ENCODE measurements at places on chromosomes 5 and 9.

DNA sequence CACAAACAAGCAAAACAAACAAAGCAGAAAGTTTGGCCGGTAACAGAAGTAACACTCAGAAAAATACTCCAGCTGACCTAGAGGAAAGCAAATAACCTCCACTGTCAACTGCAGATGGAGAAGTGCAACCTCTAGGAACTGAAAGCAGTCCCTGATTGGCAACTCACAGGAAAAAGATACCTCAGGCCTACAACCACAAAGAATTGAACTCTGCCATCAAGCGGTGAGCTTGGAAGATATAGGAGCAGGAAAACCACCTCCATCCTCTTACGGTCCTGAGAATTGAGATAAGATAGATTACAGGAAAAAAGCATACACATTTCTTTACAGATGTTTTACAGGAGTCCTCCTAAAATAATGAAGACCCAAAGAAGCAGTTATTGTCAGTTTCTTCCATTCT is 184.5 kb downstream of the PDZD2 start:
- DNase-seq: no peak

DNA sequence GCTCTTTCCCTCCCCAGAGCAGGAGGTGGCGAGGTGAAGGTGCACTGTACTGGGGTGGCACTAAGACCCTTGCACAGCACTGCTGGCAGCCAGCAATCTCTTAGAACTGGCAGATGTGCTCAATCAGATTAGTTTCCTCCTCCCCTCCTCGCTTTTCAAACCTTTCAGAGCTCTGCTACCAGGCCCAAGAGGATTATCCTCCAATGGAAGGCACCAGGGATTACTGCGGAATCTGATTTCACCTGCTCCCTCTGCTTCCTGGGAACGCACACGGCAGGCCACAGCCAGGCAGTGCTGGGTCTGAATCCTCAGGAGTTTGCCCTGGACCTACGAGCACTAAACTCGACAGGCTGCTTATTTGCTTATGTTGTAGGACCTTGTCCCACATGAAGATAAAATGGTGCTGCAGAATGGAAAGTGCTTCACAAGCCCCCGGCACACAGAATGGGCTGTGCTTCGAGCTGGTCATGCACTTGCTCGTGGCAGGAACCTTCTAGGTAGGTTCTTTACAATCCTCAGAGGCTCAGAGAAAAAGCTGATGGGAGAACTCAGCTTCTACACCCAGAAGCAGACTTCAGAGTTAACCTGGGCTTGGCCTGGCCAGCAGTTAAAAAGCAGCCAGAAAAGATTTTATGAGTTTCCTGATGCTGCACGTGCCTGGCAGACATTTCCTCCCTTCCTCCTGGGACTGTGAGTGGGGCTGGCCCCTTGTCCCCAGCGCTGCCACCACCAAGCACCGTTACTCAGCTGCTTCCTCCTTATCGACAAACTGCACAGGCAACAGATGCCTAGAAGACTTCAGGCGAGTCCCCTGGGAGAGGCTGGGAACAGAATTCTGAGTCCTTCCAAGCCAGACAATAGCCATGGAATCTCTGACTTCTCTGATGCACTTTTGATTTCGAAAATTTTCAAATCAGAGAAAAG is 33.1 kb downstream of the FABP6 start:
- no peak for DNase-seq

- no peak for DNase-seq
These were observed 402.3 kb upstream of the ZNF608 start for GRCh38 chr5:125148706-125149105.

- no peak for DNase-seq
These were observed 98.7 kb upstream of the SARDH start for GRCh38 chr9:133836818-133837217.

- DNase-seq: no peak
These were observed 31.6 kb upstream of the ANKRD18A start for GRCh38 chr9:38652044-38652443.

DNA sequence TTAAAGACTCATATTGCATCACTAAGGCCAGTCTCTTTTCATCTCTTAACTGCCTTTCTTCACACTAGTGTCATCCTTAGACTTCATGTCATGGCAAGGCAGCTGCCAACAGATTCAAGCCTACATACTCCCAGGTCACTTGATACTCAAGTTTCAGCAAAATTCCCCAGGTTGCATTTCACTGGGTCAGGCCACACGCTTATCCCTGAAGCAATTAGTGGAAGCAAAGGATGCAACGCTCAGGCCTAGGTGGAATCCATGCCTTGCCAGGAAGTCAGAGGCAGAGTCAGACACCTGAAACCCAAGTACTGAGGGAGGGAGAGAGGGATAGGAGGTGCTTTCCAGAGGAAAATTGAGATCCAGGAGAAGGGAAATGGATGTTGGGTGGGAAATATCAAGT is 28.9 kb downstream of the YIPF5 start:
- DNase-seq: no peak

GRCh38 chr9:79657891-79658290 is 86.1 kb downstream of the TLE4 start:
- no peak for DNase-seq

GRCh38 chr9:125912667-125913066 is 165.5 kb downstream of the PBX3 start:
- no peak for DNase-seq

All from nucleus accumbens (tissue), 56 donors.